ENCODE measurements at places on chromosomes 5 and 9.

- DNase-seq, result no peak
These were observed 92.7 kb downstream of the VCAN start for GRCh38 chr5:83564069-83564749.

DNA sequence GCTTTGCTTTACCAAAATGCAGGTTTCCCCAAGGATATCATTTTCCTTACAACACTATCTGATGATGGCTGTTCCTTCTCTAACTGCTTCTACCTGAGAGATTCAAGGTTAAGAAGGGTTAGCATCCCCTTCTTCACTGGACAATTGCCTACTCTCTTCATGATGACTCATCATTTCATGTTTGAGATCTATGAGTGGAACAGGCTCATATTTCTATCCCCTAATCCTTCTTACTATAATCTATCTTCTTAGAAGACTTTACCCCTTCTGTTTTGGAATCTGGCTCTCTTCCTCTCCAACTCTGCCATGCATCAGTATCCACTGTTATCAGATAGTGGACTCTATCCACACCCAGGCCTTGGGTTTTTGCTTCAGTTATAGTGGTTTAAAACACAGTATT is 54.3 kb downstream of the NR3C1 start:
- no peak for DNase-seq

DNA sequence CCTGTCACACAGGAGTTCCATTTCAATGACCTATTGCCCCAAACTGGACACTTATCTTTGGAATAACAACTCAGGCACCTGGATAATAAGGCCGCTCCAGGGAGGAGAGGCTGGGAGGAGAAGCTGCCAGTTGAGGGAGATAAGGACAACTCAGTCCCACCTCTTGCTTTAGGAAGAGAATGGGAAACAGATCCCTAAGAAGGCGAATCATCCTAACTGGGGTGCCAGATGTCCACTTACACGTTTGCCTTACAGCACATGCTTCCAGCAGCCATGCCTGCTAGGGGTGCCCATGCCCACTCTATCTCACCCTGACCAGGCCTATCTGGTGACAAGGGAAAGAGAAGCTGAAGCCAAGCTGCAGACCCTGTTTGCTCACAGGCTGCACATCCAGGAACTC is 6.5 kb downstream of the HK3 start:
- no peak for DNase-seq

DNA sequence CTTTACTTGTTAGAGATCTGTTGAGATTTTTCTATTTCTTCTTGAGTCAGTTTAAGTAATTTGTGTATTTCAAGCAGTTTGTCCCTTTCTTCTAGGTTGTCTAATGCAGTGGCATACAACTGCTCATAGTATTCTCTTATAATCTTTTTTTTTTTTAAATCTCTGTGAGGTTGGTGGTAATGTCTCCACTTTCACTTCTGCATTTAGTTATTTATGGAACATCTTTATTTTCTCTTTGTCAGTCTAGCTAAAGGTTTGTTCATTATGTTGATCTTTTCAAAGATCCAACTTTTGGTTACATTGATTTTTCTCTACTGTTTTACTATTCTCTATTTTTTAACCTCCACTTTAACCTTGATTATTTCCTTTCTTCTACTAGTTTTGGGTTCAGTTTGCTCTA is 13.8 kb downstream of the FOXE1 start:
- no peak for DNase-seq

DNA sequence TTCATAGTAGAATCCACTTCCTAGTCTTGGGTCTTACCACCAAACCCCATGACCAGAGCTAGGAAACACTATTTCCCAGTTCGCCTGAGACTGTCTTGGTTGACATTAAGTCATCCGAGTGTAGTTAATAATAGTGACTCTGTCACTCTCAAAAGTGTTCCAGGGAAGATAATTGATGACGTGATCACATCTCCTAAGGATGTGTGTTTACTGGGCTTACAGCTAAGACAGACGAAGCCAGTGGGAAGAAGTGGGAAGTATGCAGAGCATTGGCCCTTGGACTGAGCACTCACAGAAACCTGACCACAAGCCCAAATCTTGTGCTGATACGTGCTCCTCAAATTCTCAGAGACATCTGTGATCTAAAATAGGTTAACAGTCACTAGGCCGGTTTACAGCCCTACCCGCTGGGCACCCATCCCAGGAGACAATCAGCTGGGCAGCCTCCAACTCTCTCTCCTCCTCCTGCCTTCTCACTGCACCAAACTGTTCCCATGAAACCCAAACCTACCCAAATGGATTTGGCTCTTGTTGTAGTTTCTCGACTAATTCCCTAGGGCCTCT is 316.6 kb downstream of the TLE1 start:
- no peak for DNase-seq

DNA sequence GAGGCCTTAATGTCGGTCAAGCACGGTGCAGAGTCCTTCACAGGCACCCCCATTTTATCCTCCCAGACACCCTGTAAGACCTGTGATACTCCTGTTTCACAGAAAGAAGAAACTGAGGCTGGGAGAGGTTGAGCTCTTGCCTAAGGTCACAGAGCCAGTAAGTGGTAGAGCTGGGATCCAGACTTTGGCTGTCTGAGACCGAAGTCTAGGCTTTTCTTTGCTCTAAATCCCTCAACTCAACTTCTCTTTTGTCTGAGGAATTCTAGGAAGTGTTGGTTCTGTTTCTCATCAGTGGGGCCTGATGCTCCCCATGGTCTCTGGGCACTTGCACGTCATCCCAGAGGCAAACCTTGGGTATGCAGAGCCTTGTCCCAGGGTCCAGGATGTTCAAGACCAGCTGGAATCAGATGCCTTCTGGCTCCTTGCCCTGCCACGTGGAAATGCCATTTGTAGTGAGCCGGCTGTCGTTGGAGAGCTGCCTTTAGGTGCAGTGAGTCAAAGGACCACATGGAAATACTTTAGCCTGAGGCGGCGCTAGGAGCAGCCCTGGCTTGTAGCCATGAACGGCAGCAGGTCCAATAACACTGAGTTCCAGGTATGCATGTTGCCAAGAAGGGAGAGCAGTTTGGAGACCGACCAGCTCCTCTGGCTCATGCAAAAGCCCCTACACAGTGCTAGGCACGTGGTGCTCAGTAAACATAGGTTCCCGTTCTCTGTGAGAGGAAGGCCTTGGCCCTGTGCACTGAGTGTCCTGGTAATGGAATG is 9.2 kb downstream of the DCANP1 start:
- no peak for DNase-seq

DNA sequence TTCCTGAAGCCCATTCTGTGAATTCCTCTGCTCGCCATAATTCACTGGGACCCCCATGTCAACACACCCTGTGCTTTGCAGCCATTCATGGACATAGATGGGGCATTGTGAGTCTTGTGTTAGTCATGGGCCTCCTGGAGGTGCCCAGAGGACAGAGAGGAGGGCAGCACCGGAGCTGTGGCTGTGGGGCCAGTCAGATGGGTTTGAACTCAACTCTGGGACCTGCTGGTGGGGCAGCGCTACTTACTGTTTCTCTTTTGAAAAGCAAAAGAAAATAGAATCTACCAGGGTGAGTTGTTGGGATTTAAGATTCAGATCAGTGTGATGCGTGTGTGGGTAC is 11.3 kb upstream of the EXOC3 start:
- no peak for DNase-seq

GRCh38 chr5:159456722-159457465 is 126.6 kb upstream of the IL12B start:
- DNase-seq, result no peak

DNA sequence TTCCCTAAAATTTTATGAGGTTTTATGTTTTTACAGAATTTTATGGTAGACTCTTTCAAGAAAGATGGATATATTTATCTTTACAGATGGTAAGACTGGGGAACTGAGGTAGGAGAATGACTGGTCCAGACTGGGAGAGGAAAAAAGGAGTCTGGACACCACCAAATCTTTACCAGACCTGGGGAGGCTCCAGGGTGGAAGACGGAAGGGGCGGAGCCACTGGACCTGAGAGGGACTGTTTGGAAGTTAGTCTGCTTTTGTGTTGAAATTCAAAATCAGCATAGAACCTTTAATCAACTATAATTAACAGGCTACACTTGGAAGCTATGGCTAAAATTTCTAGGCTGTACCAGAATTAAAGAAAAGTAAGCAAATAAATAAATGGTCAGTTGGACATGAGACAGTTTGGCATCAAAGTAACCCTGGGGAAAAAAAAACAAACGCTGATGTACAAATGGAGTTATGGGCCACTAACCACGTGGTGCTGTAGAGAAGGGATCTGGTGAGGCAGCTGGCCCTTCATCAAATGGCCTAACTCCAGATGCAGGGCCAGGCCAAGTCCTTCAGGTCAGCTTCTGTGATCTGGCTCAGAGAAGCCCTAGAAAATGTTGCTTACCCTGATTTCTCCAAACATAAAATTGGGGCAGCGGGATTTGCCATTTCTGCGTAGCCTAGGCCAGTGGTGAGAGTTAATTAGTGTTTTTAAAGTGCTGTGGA is 155.1 kb downstream of the ARSB start:
- DNase-seq, result no peak

- DNase-seq, result no peak
These were observed 2.2 kb upstream of the CEP120 start for GRCh38 chr5:123425431-123425830.

DNA sequence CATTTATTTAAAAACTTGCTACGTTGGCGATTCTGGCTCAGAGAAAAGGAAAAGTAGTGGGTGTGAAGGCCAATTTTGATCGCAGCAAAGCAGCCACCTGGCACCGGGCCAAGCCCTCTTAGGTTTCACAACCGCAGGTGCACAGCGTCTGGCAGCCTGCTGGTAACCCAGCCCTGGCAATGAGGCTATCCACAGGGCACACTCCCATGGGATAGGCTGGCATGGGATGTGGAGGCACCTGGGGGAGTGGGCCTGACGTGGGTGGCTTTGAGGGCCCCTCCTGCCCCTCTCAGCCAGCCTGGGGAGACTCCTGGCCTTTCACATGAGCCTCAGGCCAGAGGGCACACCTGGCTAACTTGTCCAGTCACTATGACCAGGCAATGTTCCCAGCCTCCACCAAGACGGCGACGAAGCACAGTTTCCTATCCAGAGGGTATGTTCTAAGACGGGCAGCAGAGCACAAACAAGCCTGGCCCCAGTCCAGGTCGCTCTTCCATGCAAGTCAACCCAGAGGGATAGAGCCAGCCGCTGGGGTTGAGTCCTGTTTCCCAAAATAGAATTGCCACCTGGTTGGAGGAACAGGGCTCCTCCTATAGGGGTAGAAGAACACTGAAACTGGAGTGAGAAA is 19.0 kb downstream of the CMBL start:
- no peak for DNase-seq

GRCh38 chr9:22064957-22065356 is 55.9 kb upstream of the CDKN2B start:
- DNase-seq, result no peak

DNA sequence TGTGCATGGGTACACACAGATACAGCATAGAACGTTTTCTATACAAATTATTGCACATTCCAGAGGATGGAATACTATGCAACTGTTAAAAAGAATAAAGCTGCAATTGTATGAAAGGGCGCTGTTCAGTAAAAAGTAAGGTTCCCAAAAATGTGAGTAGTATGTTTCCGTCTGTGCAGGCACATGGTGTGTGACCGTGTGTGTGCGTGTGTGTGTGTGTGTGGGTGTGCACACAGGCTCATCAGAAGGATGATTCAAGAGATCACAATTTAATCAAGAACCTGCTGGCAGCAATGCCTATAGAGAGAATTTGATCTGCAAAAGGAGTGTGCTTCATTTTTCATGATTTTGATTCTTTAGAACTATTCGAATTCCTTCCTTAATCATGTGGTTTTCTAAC is 76.3 kb downstream of the SEMA4D start:
- peak; percentile 68 for DNase-seq

DNA sequence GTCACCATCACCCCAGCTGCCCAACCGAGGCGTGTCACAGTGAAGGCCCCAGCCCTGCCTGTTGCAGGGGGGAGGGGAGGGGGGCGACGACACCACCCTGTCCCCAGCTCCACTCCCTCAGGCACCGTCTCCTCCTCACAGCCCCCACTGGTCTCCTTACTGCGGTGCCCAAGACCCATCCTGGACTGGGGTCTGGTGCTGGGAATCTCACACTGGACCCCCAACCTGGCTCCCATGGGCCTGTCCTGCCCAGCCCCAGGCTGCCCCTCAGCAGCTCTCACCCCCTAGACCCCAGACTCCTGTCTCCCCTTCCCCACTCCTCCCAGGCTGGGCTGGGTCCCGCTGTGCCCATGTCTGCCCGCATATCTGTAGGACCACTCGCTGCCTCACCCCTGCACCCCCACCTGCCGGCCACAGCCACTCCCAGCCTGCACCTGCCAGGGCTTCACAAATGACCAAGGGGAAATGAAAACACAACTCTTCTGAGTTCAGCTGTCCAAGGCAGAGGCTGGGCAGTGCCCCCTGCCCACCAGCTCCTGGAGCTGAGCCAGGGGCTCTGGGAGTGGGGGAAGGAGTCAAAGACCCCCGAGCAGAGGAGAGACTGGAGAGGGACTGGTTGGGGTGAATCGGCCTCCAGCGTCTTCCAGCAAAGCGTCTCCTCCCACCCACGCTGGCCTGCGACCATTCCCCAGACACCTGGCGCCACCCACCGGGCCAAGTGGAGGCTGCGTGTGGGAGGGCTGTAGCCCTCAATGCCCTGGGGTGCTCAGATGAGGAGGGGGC is 32.6 kb upstream of the EGFL7 start:
- peak; percentile 31 for DNase-seq

GRCh38 chr5:131947445-131947844 is 2.0 kb upstream of the MEIKIN start:
- no peak for DNase-seq

- no peak for DNase-seq
These were observed 40.8 kb downstream of the SHC3 start for GRCh38 chr9:89137542-89138462.

DNA sequence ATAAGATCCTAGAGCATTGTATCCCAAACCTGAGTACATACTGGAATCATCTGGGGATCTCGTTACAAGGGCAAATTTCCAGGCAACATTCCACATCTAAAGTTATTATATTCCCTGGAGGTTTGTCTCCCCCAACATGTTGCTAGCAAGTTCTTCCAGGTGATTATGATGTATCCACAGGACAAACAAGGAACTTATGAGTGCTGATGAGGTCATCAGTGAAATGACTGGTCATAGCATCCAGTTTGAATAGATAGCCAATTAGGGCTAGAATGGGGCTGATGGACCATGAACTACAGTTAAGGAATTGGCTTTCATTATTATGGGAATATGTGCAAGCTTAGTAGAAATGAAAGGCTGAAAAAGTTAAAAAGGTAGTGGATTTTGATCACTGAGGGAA is 115.2 kb downstream of the CWC27 start:
- no peak for DNase-seq

GRCh38 chr5:150511578-150512367 is 3.8 kb downstream of the NDST1 start:
- no peak for DNase-seq

- no peak for DNase-seq
These were observed 423.4 kb downstream of the ISL1 start for GRCh38 chr5:51806677-51807076.

GRCh38 chr5:123094237-123094918 is 5.3 kb downstream of the PRDM6 start:
- no peak for DNase-seq

GRCh38 chr5:96509721-96510350 is 76.8 kb upstream of the PCSK1 start:
- no peak for DNase-seq

GRCh38 chr9:91810286-91810905 is 139.6 kb downstream of the ROR2 start:
- no peak for DNase-seq

GRCh38 chr9:89524963-89525362 is 27.1 kb upstream of the SEMA4D start:
- DNase-seq, result no peak

GRCh38 chr5:154076240-154076922 is 37.6 kb downstream of the MFAP3 start:
- no peak for DNase-seq

Measured in stimulated activated CD4-positive, alpha-beta T cell treated with anti-CD3 and anti-CD28 coated beads, TNF-alpha, amount 100 ng/mL, for 4 hours (primary cell).